Astrocyte of the cerebellum (primary cell): ENCODE measurements at places on chromosomes 1 and 21.

DNA sequence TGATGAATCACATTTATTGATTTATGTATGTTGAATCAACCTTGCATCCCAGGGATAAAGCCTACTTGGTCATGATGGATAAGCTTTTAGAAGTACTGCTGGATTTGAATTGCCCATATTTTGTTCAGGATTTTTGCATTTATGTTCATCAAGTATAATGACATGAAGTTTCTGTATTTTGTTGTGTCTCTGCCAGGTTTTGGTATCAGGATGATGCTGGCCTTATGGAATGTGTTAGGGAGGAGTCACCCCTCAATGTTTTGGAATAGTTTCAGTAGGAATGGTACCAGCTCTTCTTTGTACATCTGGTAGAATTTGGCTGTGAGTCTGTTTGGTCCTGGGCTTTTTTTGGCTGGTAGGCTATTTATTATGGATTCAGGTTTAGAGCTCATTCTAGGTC is 1643.1 kb upstream of the B3GALT2 start:
- DNase-seq: no peak

DNA sequence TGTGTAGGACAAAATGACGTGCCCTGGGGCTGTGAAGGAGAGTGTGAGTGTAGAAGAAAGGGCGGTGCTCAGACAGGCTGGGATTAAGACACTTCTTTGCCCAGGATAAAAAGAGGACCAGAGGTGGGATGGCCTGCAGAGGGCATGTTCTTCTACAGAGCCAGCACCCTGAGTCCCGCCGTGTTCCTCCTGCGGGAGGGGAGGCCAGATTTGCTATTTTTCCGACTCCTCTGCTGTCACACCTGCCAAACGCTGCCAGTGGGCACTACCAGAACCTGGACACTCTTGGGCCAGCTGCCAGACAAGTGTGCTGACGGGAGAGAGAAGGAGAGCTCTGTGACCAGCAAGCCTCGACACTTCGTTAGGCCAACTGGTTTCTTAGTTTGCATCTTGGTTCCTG is 206.4 kb downstream of the PLD5 start:
- DNase-seq: no peak

GRCh38 chr1:38818175-38818976 is 41.2 kb downstream of the RRAGC start:
- DNase-seq: no peak

GRCh38 chr1:198118134-198118533 is 38.7 kb upstream of the NEK7 start:
- DNase-seq: peak; percentile 72

DNA sequence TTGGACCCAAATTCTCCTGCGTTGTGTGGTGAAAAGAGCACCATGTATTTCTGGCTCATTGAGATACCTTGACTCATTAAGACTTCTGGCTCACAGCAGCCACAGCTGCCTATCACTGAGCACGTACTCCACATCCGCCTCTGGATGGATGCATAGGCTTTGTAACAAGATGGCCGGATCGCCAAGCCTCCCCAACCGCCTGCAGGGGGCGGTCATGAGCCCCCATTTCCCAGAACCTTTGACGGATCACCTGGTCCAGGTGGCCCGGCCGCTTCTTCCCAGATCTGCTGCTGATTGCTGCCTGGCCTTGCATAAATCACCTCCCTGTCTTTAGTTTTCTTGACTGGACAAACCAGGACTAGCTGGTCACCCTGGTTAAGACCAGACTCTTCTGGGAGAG is 156.5 kb upstream of the KLHDC7A start:
- no peak for DNase-seq

DNA sequence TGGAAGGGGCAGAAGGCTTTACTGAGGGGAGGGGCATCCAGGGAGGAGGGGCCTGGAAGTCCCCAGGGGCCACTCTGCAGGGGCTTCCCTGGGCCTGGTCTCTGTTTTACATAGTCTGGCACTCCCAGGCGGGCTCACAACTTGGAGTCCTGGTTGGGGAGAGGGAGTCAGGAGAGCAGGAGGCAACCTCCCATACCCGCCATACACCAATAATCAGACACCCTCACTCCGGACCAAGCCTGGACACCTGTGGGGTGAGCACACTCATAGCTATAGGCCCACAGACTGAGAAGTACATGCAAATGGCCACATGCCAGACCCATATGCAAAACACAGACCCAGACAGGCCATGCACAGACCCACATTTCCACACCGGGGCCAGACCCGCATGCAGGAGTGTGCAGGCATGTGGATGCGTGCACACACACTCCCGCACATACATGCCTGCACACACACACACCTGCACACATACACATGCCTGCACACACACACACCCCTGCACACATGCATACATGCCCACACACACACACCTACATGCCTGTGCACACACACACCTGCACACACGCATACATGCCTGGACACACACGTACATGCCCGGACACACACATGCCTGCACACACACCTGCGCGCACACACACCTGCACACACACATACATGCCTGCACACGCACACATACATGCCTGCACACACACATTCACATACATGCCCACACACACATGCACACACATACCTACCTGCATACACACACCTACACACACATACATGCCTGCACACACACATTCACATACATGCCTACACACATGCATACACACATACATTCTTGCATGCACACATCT is 89.5 kb upstream of the RUNX3 start:
- no peak for DNase-seq

DNA sequence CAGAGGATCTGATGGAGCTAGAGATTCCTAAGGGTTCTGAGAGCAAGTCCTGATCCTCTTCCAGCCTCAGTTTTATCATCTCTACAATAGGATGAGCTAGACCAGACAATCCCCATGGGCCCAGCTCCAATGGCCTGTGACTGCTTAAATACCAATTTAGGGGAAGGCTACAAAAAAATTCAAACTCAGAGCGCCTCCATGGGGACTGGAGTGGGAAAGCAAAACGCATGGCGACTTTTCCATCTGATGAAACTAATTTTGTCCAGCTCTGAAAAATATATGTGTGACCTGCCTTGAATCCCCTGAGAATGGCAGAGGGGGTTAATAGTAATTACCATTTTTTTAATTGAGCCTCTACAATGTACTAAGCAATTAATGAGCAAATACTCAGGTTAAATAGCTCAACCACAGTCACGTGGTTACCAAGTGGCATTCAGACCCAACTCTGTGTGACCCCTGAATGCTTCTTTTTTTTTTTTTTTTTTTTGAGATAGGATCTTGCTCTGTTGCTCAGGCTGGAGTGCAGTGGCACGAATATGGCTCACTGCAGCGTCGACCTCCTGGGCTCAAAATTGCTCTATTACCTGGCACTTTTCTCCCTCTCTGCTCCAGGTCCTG is 8.4 kb downstream of the EXTL1 start:
- no peak for DNase-seq

DNA sequence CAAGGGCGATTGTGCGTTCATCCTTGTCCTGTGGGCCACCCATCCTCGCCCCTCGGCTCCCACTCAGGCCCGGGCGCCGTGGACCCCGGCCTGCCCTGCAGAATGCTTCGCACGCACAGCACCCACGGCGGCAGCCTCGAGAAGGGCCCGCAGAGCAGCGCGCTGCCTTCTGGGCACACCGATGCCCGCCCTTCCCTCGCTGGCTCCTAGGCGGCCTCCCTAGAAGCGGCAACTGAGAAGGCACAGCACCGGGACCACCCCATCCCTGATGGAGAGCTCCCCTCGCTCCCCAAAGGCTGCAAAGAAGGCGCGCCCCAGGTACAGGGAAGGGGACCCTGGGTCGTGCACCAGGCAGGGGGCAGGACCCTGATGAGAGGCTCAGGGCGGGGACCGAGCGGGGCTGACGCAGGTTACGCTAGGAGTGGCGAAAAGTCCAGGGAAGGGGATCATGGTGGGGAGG is 971 bp downstream of the CAPZB start:
- no peak for DNase-seq

DNA sequence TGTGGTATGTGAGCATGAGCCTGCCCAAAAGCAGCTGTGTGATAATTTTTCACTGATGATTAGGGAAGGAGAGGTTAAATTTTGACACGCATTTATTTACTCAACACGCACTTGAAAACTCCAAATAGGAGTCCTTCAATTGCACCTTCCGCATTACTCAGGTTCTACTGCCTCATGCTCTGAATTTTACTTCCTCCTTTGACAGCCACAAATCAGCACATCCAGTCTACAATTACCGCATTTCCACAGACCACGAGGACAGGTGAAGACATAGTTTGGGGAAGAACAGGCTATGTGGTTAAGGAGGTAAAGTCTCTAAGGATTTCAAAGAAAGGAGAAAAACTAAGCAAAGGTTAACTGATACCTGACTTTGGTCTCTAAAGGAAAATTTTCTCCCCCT is 2.6 kb downstream of the CAPN8 start:
- no peak for DNase-seq

GRCh38 chr1:219792337-219793021 is 135.9 kb downstream of the SLC30A10 start:
- peak; percentile 59 for DNase-seq

DNA sequence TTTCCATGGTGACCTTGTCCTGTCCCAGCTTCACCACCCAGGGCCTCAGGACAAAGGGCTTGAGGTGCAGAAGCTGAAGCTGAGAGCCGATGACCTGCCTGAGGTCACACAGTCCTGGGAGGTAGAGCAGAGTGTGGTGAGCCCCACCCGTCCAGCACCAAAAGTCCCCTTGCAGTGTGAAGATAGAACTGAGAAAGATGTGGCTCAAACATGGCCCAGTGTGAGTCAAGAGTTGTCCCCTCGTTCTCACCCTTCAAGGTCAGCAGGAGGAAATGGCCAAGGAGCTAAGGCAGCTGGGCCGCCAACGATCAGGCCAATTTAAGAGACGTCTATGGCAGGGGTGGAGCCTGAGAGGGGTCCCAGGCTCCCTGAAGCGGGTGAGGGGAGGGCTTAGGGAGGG is 157.5 kb upstream of the KLHDC7A start:
- no peak for DNase-seq

DNA sequence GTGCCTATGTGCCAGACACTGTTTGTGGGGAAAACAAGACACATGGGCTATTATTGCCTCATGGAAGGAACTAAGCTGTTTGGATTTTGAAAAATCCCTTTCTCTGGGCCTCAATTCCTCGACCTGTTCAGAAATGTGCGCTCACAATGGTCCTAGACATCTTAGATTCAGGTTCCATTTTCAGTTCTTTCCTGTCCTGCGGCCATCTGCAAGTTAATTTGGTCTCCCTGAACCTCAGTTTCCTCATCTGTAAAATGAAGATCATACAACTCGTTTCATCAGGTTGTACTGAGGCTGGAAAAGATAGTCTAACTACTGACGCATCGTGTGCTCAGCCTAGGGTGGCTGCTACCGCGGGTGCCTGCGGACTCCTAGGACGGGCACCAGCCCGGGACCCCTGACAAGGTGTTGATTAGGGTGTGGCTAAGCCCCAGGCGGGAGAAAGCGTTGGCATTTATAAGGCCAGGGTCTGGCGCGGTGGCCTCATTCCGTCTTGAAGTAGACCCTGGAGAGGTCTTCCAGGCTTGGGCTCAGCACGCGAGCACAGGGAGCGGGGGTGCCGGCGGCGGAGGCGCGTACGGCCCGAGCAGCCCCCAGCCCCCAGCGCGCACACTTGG is 493 bp upstream of the ELOA start:
- no peak for DNase-seq

DNA sequence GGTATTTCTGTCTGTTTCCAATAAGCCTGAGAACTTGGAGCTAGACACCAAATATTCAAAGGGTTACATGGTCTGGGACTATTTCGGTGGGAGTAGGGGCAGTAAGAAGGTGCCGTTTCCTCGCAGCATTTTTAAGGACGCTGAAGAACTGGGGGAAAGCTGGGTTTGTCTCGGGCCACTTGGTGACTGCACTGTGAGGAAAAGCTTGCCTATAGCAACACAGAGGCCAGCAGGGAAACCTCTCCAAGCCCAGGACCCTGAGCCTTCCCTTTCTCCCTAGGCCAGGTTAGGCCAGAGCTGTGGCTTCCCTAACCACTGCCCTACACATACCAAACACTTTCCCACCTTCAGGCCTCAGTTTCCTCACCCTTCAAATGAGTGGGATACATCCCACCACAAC is 3.3 kb downstream of the GLIS1 start:
- DNase-seq: no peak

DNA sequence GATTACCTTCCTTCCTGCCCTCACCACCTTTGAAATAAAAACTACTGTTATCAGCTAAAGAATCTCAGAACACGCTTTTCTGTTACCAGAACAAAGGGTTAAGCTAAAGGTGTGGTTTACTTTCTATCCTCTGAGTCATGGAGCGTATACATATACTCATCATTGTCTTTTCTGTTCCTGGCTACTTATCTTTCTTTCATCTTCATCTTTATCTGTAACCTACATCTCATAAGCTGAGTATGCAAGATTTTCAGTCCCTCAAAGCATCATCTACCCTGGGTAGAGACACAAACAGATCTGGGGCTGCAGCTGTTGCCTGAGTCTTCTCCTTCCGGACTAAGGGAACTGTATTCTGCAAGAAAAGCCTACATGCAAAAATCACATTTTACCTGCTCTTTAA is 75.6 kb downstream of the LMO4 start:
- DNase-seq: no peak

- no peak for DNase-seq
These were observed 10.0 kb upstream of the C8A start for GRCh38 chr1:56844545-56845136.

DNA sequence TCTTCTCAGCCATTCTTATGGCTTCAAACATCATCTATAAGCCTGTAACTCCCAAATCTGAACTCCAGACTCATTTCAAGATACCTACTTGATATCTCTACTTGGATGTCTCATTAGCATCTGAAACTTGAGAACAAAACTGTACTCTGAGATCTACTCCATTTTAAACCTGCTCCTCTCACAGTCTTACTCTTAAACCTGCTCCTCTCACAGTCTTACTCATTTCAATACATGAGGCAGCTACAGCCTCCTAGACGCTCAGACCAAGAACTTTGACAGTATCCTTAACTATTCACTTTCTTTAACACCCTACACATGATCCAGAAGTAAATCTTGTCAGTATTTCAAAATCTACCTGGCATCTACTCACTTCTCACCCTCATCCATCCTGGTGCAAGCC is 54.3 kb downstream of the NBPF6 start:
- DNase-seq: no peak

DNA sequence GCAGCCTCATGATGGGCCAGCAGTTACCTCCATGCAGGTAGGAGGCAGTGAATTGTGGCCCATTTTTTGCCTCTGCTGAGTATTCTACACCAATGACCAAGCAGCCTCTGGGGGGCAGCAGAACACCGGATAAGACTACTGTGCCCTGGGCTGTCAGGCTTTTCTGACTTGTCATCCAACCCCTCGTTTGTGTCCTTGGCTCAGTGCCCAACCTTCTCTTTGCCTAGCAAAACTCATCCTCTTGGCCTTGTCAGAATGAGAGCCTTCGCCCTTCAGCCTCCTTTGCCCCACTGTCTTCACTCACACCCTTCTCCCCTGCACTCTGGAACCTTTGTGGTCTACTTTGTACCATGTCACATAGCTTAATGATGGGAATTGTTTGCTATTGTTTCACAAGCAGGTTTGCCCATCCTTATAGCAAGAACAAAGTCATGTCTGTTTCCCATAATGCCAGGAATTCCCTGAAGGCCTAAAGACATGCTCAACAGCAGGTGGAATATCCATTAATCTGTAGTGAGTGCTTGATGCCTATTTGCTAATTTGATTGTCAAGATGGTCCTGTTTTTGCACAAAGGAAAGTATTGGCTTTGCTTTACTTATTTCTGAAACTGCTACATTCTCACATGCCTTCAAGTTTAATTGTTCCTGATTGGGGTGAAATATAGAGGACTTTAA is 255.9 kb downstream of the HHAT start:
- DNase-seq: peak; percentile 55
